ENCODE measurements at places on chromosomes 4 and X. TPM values are rescaled to one million over a fixed set of nuclear protein-coding genes. Genes with fewer than 3 reads are reported as not detected.

DNA sequence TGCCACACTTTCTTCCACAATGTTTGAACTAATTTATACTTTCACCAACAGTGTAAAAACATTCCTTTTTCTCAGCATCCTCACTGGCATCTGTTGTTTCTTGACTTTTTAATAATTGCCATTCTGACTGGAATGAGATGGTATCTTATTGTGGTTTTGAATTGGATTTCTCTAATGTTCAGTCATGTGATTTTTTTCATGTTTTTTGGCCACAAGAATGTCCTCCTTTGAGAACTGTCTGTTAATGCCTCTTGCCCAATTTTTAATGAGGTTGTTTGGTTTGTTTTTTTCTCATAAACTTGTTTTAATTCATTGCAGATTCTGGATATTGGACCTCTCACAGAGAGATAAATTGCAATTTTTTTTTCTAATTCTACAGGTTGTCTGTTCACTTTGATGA lies 1195.2 kb downstream of the TECRL start:
- H3K27ac ChIP-seq: no peak overlapping the region
- H3K4me1 ChIP-seq: no peaks in the 10 kb centered on the region
- no peaks in the 10 kb centered on the region for H3K36me3 ChIP-seq
- DNase-seq: no peak
- no peaks in the 10 kb centered on the region for H3K27me3 ChIP-seq

DNA sequence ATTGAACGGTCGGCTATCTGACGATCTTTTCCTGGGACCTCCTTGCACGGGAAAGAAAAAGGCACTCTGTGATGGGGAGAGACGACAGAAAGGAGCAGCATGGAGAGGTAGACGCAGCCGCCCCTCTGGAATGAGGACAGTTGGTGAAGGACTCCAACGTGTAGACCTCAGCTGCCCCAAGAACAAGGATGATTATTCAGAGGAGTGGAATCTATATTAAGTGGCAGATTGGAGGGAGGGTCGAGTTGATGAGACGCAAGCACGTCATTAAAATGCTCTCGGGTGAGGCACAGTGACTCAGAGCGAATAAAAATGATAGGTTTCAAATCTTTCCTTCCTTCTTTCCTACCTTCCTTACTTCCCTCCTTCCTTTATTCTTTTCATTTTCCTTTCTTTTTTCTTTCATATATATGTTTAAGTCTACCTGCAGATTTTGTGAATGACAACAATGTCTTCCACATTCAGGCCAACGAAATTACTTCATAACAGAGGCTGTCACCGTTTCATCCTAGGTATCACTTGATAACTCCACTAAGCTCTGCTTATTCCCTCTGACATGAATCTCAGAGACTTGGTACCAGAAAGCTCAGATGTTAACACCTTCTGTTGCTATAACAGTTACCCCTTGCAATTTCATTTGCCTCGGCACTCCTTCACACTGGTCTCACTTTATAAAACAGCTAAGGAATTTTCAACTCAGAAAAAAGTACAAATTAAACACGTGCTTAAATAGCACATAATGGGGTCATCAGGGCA lies 110.0 kb upstream of the PPARGC1A start:
- no peak overlapping the region for H3K4me3 ChIP-seq
- H3K27ac ChIP-seq: no peak overlapping the region
- peaks cover 8% of the 10 kb centered on the region for H3K27me3 ChIP-seq
- H3K36me3 ChIP-seq: no peaks in the 10 kb centered on the region
- H3K4me1 ChIP-seq: no peaks in the 10 kb centered on the region

DNA sequence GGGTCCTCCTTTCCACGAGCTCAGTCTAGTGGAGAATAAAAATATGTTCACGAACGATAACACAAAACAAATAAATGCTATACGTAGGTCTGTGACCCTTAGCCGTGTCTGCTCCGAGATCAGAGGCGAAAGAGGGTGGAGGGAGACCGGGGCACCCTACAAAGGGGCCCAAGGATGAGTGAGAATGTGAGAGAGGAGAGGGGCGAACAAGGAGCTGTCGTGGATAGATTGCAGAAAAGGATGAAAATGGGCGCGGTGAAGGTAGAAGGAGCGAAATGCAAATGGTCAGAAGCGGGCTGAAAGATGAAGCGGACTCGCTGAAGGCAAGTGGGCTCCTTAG lies 6.2 kb upstream of the ZBTB33 start:
- peak overlapping the region; percentile 90 for H3K4me3 ChIP-seq
- peak overlapping the region; percentile 88 for H3K27ac ChIP-seq
- H3K36me3 ChIP-seq: no peaks in the 10 kb centered on the region
- H3K27me3 ChIP-seq: no peaks in the 10 kb centered on the region

GRCh38 chr4:16437836-16438235 lies 211.6 kb upstream of the TAPT1 start:
- no peak for DNase-seq
- H3K27ac ChIP-seq: no peak overlapping the region
- no peaks in the 10 kb centered on the region for H3K36me3 ChIP-seq
- H3K4me1 ChIP-seq: no peaks in the 10 kb centered on the region
- no peak overlapping the region for H3K4me3 ChIP-seq

AR gene
- not detected for total RNA-seq

LDOC1 gene
- 1.8 TPM for total RNA-seq

RAB39B gene
- 13.1 TPM for total RNA-seq
